Muscle of leg (tissue), 16 donors: ENCODE measurements at places on chromosomes 13 and 19. TPM values are rescaled to one million over a fixed set of nuclear protein-coding genes. Genes with fewer than 3 reads are reported as not detected.

DNA sequence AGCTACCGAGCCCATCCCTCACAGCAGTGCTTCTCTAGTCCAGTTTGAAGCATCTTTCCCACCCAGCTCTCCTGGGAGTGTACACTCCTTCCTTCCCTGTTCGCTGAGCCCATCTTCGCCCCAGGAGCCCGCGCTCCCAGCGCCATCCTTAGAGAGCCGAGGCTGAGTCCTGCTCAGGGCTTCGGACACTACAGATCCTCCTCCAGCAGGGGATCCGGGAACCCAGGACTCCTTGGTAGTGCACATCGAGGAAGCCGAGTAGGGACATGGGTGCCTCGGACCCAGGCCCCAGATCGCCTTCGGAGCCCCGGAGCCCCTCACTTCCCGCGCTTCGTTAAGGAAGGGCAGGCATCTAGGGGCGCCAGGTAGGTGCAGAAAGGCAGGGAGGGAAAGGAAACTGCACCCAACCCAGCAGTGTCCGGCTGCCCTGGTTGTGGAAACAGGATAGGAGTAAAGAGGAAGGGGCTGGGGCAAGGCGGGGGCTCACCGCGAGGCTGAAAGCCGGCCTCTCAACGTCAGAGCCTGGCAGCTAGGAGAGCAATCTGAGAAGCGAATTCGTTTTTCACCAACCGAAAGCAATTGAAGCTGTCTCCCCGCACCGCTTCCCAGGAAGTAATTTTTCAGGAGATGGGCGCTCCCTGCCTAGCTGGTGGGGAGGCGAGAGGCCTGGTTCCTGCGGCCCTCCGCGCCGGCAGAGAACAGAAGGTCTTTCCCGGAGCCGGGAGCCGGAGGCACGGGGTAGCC, 1.0 kb downstream of the PDX1 start:
- DNase-seq, result peak; percentile 31

DNA sequence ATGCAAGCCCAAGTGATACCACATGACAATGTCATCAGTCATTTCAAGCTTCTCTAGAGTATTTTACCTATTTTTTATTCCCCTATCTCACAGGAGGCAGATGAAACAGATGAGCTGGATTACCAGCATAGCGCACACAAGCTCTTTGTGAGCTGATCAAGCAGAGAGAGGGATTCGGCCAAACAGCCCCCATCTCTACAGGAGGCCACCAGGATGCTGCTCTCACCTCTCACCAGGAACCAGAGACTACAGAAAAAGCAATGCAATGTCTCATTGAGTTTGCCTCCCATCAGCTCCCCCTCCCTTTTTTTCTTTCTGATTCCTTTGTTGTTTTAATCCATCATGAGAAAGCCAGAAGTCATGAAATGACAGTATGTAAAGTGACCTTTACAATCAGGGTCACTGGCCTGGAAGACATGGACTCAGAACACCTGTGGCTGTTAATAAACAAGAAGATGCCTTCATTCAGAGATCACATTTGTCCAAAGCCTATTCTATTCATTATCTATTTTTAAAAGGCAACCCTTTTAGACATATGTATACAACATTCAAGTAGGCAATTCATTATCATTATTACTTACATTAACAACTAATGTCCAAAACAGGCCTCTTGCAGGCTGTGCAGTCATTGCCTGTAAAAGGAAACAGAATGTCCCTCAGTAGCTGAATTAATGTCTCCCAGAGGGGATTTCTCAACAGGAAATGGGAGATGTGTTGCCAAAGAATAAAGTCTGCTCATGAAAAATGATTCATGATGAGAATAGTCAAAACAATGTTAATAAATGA, 656.6 kb downstream of the TBC1D4 start:
- peak; percentile 72 for DNase-seq

- no peak for DNase-seq
These were observed 27.6 kb downstream of the ZNF541 start for GRCh38 chr19:47545061-47545948.

GRCh38 chr19:16850133-16850532, 20.9 kb downstream of the SIN3B start:
- DNase-seq, result no peak

DNA sequence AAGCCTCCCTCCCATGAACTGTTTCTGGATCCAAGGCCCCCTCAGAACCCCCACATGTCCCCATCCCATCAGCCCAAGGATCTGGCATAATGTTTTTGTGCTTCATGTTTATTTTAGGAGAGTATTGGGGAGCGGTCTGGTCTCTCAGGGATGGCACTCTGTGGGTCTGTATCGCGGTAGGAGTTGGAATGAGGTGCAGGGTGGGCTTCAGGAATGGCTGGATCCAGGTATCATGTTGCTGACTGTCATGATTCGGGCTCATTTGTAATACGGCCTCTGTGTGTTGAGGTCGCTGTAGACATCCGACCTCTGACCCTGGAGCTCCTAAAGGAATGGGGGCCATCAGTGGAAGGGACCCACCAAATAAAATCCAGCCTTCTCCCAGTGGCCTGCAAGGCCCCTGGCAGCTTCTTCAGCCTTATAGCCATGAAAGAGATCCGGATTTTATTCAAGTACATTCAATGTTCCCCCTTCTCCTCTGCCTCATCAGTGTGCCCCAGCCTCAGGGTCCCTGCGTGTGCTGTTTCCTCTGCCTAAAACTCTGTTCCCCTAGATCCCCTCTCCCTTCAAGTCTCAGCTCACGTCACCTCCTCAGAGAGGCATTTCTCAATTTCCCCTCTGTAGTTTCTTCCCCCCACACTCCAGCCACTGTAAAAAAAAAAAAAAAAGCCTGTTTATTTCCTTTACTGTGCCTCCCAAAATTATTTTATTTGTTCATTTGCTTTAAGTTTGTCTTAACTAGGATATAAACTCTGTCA, 2.2 kb downstream of the HCST start:
- peak; percentile 35 for DNase-seq

- DNase-seq, result no peak
These were observed 19.0 kb downstream of the CYP2F1 start for GRCh38 chr19:41133260-41133659.

DNA sequence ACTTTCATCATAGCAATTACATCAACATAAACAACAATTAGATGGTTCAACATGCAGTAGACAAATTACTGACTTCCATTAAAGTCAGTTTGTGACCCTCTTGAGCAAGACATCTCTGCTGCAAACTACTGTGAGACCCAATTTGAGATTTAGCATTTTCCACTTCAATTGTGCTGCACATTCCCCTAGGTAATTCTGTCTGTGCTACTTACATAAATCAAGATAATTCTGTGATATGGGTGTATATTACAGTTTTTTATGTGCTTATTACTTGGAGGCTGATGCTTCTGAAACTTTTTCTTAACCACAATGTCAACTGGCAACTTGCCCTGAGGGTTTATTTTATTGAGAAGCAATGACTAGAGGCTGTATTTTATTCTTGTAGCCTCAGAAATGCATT, 1714.4 kb downstream of the OLFM4 start:
- DNase-seq, result no peak

DNA sequence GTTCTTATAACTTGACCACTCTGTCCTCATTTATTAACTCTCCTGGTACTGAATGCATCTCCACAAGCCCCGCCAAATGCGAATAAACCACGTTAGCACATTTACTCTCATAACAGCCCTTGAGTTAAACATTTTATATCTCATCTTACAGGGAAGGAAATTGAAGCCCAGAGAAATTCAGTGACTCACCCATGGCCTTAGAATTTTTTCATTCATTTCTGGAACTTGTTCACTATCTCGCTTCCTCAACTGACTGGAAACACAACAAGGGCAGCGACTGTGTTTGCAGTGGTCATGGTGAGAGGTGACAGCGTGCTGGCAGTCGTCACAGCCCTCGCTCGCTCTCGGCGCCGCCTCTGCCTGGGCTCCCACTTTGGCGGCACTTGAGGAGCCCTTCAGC, 39.5 kb downstream of the SERP2 start:
- no peak for DNase-seq

GRCh38 chr19:38877781-38878574, at the start of gene RINL:
RINL (minus strand) TSS chr19:38878275; CDS start chr19:38876742, 1,533 bp downstream.
- DNase-seq, result no peak

- peak; percentile 34 for DNase-seq
These were observed 379.9 kb upstream of the PCDH20 start for GRCh38 chr13:61795580-61795979.

Gene OLFM2
- polyA plus RNA-seq, result 52.0 TPM

Gene IGSF23
- polyA plus RNA-seq, result not detected

Gene ZNF880
- 16.6 TPM for polyA plus RNA-seq

Gene KLK10
- 0.20 TPM for polyA plus RNA-seq

Gene NBEA
- polyA plus RNA-seq, result 16.1 TPM

Gene THSD8
- 0.84 TPM for polyA plus RNA-seq

Gene ADM5
- 0.99 TPM for polyA plus RNA-seq

Gene GPR183
- polyA plus RNA-seq, result 1.4 TPM

Gene STOML3
- 0.10 TPM for polyA plus RNA-seq

Gene CD22
- polyA plus RNA-seq, result 0.55 TPM
